ENCODE measurements at places on chromosomes 12 and 14.

GRCh38 chr14:33897878-33898535, 52.9 kb downstream of the EGLN3 start:
- DNase-seq = no peak

DNA sequence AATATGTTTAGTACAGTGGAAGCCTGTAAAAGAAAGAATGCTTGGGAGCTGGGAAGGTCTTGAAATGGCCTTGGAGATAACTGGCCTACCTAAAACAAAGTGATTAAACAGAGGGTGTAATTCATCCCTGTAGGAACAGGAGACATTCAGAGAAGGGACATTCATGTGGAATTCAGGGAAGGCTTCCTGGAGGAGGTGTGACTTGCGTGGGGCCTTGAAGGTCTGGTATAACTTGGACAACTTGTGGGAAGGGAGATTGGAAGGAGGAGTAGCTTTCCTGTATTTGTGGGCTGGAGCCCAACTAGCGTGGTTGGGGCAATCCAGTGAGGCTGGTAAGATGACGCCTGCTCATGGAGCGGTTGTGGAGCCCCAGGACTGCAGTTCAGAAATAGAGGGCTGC, 156.4 kb downstream of the AACS start:
- DNase-seq = no peak

- DNase-seq = no peak
Measured at GRCh38 chr12:130705178-130705822, 10.8 kb downstream of the RIMBP2 start.

DNA sequence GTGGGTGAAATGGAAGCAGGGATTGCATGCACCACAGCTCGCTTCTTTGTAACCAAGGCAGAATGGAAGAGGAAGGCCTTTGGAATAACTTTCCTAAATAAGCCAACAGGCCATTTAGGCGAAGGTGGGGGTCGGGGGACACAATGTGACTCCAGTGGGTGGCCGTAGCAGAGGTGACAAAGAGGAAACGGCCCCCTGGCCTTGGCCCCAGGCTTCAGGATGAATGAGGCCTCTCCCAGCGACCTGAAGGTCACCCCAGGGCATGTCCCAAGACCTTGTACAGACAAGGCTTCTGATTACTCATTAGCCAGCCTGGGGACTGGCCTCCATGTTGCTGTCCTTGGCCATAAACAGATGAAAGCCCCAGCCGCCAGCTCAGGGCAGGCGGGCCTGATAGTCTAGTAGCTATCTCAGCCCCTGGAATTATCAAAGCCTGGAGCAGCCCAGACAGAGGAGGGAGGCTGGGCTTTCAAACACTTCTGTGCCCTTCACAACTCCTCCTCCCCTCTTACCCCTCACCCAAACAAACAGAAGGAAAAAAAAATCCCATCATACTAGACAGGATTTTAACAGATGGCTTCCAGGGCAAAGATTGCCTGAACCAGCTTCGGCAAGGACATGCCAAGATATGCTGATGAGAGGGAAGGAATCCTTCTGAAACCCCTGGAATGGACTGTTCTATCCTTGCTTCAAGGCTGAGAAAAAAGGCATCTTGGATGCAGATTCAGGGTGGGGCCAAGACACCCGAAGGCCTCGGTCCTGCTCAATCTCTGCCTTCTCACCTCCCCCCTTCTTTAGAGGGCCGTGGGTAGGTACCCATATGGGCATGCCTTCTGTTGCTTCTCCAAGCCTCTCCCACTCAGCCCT, 142.3 kb upstream of the PARP11 start:
- no peak for DNase-seq

DNA sequence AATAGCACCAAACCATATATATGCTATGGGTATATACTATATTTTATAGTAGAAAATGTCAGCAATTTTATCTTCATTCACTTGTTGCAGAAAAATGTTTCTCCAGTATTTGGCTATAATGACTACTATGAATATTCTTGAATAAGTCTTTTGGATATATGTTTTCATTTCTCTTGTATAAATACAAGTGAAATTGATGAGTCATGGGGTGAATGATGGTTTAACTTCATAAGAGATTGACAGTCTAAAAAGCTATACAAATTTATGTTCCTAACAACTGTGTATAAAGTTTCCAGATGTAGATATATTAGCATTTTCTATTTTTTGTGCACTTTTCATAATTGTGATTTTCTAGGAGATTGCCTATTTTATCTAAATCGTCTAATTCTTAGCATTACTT, 714.8 kb downstream of the TRHDE start:
- DNase-seq = no peak

- DNase-seq = no peak
Measured at GRCh38 chr14:73503648-73504047, 12.9 kb downstream of the RIOX1 start.

DNA sequence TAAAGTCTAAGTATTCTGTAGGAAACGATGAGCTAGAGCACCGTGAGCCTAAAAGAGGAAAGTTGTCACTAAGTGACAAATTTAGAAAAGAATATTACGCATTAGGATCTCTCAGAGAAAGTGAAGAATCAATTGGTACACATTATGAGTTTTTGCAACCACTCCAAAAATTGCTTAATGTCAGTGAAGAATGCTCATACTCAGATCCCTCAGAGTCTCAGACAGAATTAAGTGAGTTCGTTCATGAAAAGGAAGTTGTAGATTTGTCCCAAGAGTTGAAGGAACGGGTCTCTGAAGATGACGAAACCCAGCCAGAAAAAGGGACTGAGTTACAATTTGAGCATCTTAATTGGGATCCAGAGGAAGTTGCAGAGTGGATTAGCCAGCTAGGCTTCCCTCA, 1.5 kb downstream of the SAMD15 start:
- no peak for DNase-seq

GRCh38 chr14:96051231-96051630, 12.1 kb downstream of the C14orf132 start:
- no peak for DNase-seq

DNA sequence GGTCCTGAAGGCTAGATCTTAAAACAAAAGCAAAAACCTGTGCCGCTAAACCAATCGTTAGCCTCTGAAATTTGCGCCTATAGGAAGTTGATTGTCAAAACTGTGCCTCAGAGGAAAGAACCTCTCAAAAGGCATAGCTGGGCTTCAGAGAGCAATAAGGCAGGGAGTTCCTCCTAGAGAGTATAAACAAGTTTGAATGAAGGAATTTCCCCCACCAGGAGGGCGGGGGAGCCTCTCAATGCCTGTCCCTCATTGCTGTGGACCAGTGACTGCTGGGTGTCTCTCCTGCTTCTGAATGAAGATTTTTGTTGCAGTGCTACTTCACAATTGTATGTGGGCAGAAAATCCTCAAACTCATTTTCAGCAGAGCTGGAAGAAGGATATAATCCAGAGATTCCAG, 88.6 kb downstream of the KCNK10 start:
- DNase-seq = no peak

DNA sequence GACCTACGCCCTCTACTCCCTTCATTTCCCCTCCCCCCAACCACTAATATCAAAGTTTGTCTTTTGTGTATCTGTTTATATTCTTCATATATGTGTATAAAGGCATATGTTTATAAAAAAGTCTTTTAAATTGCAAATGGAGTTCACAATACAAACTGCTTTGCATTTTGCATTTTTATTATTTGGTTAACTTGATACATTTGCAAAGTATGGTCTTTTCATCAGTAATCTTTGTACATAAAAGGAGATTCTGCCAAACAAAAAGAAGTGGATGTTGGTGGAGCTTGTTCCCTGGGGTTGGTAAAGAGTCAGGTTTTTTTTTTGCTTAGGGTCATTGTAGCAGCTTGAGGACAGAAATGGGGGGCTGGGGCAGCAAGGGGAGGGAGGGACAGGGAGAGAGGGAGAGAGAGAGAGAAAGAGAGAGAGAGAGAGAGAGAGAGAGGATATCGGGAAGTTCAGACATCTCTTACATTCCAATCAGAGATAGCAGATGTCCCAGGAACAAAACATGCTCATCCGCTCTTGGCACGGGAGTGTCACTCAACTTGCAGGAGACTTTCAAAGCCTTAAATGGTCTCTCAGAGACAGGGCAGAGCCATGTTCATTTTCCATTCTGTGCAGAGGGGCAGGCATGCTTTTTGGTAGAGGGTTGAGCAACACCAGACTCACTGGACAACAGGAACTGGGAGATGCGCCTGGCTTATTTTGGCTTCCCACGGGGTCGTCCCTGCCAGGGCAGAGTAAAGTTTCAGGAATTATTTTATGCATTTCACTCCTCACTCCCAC, 44.8 kb upstream of the TBX5 start:
- no peak for DNase-seq

- no peak for DNase-seq
Measured at GRCh38 chr12:72491426-72491825, 219.3 kb downstream of the TRHDE start.

- DNase-seq = no peak
Measured at GRCh38 chr14:26187996-26188620, 409.7 kb downstream of the NOVA1 start.

DNA sequence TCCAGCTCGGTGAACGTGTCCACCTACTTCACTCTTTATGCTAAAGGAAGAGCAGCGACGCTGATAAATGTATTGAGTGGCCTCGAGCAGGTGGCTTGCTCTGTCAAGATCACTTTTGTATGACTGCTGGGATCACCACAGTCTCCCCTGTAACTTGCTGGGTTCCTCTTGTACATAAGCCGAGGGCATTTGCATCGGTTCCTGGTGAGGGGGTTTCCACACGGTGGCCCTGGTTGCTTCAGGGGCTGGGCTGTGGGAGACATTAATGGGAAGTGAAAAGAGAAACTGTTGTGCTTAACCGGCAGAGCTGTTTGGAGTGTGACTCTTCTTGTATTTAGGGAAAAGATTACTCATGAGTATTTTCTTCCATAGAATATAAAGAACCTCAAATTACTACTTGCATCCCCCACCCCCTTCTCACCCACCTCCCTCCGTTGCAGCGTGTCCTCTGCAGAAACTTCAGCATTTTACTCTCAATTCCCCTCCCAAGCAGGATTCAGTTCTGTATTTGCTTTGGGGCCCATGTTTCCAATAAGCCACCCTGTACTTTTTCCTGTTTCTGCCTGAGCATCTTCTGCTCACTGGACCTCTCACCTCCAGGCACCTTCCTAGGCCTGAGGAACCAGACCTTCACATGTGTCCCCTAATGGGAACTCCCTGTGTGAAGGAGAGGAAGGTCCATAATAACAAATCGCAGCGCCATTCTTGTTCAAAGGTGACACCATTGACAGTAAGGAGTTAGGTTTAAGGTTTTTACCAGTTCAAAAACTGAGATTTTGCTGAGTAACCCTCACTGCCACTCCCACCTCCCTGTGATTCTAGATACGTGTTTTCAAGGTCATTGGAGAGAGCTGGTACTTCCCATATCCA, 187.0 kb downstream of the ETV6 start:
- DNase-seq = peak; percentile 22

GRCh38 chr12:95796225-95796981, 5.8 kb upstream of the NTN4 start:
- DNase-seq = no peak

- DNase-seq = no peak
Measured at GRCh38 chr14:89384023-89384422, 33.0 kb downstream of the FOXN3 start.

DNA sequence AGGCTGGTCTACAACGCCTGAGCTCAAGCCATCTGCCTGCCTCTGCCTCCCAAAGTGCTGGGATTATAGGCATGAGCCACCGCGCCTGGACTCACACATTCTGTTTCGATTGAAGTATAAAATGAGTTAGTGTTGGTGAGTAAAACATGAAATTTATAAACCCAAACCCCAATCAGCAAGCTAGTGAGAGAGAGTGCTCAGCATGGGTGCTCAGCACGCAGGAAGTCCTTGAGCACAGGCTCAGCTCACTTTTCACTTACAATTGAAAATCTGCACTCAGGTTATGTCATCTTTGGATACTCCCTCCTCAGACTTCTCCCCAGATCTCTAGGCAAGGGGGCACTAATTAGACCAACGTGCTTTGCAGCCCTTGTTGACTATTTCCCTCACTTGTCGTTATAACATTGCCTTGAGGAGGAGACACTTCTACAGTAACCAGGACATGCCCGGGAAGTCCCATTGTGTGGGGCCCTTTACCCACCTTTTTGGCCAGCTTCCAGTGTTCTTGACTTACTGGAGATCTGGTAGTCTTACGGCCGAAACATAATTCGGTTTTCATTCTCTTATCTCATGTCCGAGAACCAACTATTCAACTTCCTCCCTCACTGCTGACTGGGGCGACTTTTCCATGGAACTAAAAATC, 68.5 kb upstream of the AMN1 start:
- no peak for DNase-seq

DNA sequence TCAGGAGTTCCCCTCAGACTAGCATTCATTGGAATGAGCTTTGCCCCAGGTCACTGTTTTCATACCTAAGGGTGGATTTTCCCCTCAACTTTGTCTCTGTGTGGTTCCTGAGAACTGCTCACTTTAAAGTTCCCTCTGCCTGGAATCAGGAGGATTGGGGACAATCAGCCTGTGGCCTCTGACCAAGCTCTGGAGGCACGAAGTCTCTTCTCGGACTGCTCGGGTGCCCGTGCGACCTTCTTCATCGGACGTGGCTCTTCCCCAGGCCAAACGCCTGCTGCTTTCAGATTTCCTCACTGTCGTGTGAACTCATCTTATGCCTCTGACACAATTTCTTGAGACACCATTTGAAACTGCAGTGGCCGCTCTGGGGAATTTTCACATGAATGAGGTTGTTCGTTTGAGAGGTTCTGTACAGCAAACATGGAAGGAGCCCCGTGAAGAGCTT, 153.7 kb upstream of the PZP start:
- no peak for DNase-seq

DNA sequence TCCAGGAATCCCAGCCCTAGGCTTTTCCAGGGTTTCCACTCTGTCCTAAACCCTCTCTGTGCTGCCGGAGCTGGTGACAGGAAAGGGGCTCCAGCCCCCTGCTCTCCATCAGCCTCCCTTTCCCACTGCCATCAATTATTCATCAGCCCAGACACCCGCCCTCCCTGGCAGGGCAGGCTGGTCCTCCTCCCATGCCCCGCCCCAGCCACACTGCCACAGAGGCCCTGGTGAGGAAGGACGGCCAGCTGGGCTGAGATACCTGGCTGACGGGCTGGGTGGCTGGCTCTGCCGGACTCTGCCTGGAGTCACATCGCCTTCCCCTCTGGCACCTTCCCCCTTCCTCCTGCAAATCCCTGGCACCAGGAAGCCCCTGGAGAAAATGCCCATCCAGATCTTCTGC, 11.9 kb upstream of the SMARCD1 start:
- DNase-seq = no peak

All from activated CD4-positive, alpha-beta T cell treated with anti-CD3 and anti-CD28 coated beads, Interleukin-2, amount 50 U/mL, for 4 hours (primary cell).